ENCODE measurements at places on chromosomes 5 and 9.

GRCh38 chr9:130262771-130263170, 2.8 kb upstream of the HMCN2 start:
- no peak for DNase-seq

GRCh38 chr5:107265193-107265592, 405.5 kb downstream of the EFNA5 start:
- DNase-seq, result no peak

GRCh38 chr9:89647366-89648128, 42.7 kb downstream of the GADD45G start:
- DNase-seq, result no peak

DNA sequence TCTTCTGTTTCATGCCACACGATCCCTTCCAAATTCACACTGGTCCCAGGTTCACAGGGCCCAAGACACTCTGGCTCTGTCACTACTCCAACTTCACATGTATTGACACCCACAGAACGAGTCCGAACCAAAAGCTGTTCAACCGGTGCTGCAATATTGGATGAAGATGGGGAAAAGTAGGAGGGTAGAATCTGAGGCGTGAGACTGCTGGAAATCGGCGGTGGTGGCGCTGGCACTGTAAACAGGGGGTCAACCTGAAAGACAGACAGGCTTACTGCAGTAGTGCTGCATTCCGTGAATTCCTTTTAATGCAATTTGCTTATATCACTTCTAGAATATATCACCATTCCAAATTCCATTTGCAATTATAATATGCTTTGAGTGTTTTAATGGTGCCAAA, 45.4 kb downstream of the ZNF608 start:
- no peak for DNase-seq

- no peak for DNase-seq
Measured at GRCh38 chr5:144304688-144305087, 134.0 kb downstream of the KCTD16 start.

DNA sequence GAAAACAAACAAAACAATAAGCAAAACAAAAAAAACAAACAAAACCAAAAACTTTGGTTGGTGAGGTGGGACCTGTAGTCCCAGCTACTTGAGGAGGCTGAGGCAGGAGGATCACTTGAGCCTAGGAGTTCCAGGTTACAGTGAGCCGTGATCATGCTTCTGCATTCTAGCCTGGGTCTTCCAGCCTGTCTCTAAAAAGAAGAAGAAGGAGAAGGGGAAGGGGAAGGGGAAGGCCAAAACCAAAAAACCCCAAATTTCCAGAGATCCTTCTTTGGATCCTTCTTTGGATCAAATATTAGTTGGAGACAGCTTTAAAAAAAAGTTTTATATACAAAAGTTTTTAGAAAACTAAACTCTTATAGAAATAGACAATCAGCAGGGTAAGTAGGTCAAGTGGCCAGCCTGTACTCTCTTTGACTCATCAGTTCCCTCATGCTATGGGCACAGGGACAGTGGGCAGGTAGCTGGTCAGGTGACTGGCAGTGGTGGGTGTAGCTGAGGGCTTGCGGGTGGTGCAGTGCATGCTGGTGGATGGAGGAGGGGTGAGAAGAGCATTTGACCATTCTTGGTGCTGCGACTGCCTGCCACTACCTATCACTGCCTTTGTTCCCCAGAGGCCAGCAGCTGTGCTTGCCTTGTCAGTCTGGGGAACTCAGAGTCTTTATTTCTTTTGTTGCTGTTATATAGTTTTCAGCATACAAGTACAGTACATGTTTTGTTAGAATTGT, 12.6 kb downstream of the RCL1 start:
- no peak for DNase-seq

DNA sequence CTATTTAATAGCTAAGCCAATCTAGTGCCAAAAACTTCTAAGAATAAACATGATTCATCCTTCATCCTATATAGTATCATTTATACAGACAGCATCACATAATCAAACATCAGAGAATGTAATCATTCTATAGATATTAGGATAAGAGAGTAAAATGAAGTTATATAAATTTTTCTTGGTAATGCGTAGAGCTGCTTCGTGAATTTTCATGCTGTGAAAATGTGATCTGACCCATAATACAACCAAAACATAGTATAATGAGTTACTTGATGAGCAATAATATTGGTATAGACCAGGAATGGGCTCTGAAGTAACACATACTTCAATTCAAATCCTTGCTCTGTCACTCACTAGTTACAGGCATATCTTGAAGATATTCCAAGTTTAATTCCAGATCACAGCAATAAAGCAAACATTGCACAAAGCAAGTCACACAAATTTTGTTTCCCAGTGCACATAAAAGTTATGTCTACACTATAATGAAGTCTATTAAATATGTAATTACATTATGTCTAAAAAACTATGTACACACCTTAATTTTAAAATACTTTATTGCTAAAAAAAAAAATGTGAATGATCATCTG, 23.9 kb downstream of the NR2F1-AS1 start:
- no peak for DNase-seq

DNA sequence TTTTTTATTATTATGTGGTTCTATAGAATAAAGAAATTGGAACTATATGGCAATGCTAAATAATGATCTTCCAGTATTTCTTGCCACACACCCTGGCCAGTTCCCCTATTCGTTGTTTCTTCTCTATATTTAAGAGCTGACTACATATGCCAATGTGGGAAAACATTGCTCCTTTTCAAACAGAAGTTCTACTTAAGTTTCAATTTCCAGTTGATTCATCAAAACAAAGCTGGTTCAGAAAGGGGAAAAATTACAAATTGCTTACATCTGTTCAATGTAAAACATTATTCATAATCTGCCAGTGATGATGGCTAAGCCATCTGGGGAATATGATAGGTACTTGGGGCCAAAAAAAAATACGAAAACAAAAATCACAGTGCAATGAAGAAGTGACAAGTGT, 76.9 kb downstream of the ST8SIA4 start:
- no peak for DNase-seq

- DNase-seq, result no peak
Measured at GRCh38 chr9:93465855-93466254, 12.5 kb upstream of the FAM120AOS start.

DNA sequence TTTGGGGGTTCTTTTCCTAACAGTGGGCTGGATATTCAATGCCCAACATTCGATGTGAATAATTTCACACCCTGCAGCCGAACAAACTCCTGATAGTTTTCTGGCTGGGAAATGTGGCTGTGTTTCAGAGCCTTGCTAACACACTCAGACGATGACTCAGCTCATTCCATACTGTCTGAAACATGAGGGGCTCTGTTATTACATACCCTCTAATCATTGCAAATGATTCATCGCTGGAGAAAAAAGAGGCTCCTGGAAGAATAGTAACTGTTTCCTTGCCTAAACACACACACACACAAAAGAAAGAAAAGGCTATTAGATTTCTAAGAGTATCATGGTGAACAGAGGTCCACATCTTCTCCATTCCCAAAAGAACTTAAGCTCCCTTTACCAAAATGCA, 75.8 kb downstream of the OXCT1 start:
- no peak for DNase-seq

- no peak for DNase-seq
Measured at GRCh38 chr5:143921525-143922311, 109.8 kb downstream of the HMHB1 start.

DNA sequence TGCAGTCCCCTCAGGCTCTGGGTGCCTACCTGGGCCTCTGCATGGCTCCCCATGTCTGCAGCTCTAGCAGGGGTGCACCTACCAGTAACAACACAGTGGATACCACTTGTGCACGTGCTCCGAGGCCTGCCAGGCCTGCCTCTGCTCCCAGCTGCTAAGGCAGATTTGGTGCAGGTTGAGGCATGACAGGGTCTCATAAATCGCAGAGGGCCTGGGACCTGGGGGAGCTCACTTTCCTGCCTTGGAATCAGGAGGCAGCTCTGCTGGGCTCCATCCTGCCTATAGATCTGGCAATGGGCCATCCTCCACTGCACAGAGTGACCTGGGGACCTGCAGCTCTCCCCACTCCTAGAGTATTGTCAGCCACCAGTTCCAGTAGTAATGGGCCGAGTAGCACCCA, 121.9 kb upstream of the CXCL14 start:
- DNase-seq, result no peak

DNA sequence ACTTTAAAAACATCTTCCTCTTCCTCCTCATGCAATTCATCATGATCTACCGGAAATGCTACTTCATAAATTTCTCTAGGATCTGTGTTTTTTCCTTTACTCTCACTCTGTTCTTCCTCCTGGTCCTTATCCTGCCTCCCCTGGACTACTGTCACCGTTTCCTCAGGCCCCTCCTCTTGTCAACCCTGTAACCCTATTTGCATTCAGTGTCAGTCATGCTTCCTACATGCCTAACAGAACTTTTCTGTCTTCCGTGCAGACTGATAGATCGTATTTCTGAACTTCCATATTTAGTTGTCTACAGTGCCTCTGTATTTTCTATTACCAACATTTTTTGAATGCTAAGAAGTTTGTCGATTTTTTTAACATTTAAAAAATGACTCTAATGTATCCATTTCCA, 27.3 kb downstream of the HTR4 start:
- no peak for DNase-seq
